ENCODE measurements at places on chromosomes 3 and 15.

DNA sequence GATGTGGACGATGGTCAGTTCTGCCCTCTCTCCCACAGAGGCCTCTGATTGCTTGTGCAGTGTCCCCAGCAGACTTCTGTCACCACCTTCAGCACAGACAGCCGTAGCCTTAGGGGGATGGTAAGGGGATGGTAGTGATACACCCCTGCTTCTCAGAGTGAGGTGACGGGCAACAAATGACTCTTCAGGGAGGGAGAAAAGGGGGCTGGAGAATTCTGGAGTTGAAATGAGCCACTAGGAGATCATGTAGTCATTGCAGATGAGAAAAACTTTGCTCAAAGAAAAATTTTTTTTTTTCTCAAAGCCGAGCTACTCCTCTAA lies 29.6 kb upstream of the TIMP4 start:
- DNase-seq, result no peak

GRCh38 chr15:92643849-92644815 lies 11.4 kb downstream of the FAM174B start:
- no peak for DNase-seq

DNA sequence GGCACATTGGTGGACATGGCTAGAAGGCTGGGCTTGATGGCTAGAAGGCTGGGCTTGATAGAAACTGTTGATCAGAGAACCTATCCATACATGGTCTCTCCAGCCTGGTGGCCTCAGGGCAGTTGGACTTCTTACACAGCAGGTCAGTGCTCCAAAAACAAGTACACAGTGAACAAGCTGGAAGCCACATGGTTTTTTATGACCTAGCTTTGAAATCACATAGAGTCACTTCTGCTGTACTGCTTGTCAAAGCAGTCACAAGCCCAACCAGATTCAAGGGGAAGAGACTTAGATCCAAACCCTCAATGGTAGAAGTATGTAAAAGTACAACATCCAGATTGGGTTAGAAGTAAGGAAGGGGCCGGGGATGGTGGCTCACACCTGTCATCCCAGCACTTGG lies 89.4 kb upstream of the HES1 start:
- DNase-seq, result no peak

DNA sequence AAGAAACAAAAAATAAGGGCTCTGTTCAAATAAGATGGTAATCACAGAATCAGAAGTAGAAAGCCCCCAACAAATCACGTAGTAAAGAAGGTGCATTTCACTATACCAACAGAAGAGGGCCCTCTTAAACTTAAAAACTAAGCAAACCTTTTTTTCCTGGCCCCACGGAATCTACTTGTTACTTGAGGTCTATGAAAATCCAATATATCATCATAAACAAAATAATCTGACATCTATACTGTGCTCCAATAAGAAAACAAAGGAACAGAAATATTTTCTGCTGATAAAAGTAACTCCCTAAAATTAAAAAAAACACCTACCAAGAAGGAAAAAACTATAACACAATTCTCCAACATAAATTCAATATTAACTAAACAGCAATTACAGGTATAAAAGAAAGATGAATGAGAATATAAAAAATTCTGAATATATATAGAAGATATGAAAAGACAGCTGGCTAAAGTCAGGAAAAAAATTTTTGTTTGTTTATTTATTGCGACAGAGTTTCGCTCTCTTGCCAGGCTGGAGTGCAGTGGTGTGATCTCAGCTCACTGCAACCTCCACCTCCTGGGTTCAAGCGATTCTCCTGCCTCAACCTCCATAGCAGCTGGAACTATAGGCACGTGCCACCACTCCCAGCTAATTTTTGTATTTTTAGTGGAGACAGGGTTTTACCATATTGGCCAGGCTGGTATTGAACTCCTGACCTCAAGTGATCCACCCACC lies 81.8 kb downstream of the CLASP2 start:
- peak; percentile 64 for DNase-seq

GRCh38 chr3:160141485-160142185 lies 83.6 kb upstream of the C3orf80 start:
- DNase-seq, result no peak

- DNase-seq, result no peak
Observed at GRCh38 chr3:196115678-196116083, 33.8 kb upstream of the TFRC start.

All from brain microvascular endothelial cell (primary cell).